ENCODE measurements at places on chromosomes 2 and 18.

DNA sequence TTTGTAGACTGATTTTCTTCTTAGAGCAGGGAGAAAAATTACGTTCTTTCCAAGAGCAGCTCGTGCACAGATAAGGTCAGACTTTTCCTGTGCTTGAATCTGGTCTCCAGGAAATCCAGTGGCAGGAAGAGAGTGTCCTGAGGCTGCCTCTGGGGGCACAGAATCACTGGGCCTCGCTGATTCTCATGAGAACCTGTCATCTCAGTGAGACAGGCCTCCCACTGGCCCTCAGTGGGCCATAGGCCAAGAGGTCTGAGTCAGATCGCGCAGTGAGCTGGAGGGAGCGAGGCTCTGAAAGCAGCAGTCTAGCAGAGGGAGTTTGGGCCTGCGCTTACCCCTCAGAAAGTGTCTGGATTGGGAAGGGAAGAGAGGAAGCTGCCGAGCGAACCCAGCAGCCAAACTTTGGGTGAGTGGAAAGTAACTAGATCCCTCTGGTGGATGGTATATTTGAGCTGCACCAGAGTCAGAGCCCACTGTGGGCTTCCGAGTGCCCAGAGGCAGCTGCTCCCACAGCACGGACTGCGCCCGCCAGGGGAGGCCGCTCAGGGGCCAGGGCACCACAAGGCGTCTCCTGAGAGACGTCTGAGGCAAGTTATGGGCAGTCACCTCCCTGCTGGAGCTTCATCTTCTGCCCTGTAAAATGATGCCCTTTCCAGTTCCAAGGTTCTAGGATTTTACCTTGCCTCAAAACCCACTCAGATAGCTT, 8.2 kb downstream of the GDF7 start:
- no peak for DNase-seq

DNA sequence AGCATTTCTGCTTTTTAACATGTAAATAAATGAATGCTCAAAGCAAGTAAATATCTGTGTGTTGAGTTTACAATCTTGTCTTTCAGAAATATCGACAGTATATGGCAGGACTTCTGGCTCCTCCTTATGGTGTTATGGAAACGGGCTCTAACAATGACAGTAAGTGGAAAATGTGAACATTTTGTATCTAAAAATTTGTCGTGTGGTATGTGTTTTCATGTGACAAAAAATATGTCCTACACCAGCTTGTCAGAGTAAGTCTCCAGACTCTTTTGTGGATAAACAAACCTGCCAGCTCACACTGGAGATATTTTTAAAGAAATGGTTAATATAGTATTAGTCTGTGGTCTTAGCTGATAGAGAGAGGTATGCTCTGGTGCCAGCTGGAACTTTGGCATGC, 157.9 kb upstream of the MAP3K20 start:
- no peak for DNase-seq

DNA sequence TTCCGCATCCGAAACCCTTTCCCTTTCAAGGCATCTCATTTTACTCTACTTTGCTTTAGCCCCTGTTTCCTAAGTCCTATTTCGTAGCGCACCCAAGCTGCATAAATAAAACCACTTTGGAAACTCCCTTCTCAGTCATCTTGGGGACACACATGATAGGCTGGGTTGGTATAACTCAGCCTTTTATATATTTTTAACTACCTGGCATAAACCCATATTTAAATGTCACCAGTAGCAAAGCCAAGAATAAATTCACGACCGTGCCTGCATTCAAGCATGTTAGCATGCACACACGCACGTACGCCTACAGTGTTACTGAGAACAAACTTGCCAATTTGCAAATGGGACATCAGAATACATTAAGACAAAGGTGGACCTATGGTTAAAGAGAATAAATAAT, 564.7 kb upstream of the PIK3C3 start:
- DNase-seq, result no peak

DNA sequence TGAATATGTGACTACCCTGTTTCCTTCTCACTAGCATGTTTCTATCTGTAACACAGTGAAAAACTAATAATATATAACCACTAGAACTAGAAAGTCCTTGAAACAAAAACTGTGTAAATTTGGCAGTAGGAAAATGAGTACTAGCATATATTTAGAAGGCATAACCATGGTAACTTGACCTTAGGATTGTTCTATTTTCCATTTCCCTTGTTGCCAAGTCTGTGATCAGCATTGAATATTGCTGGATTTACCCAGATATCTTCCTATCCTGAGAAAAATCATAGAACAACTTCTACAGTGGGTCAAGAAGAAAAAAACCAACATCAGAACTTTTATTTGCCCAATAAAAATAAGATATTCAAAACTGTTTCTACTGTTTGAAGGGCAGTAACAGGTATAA, 563.9 kb upstream of the NRXN1 start:
- no peak for DNase-seq

GRCh38 chr2:203691149-203691548, 15.3 kb upstream of the CD28 start:
- DNase-seq, result no peak

DNA sequence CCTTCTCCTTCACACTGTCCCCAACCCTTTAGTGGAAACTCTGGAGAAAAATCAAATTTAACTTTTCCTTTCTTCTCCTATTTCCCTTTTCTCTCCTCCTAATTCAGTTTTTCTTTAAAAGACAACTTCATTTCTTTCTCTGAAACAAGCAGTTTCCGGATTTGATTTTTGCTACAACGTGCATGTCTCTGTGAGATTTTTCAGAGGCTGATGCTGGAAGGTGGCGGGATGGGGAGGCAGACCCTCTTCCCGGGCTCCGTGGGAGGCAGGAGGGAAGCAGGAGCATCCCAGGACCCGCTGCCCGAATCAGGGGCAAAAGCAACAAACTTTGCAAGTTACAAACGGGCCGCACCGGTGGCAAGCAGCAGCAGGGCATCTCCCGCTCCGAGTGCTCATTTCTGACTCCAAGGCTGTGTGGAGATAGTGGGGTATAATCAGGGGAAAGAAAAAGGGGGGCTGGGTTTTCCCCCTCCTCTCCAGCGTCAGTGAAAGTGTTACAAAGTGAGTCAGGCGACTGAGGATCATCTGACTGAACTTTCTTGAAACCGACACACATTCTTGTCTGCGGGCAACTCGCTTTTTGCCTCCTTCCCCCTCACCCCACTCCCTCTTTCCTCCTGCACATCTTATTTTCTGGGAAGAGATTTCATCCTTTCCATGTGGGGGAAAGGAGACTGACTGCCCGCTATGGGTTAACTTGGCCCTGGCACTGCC, 6.4 kb downstream of the ZEB2 start:
- no peak for DNase-seq

GRCh38 chr18:457521-458412, 42.7 kb downstream of the COLEC12 start:
- no peak for DNase-seq

DNA sequence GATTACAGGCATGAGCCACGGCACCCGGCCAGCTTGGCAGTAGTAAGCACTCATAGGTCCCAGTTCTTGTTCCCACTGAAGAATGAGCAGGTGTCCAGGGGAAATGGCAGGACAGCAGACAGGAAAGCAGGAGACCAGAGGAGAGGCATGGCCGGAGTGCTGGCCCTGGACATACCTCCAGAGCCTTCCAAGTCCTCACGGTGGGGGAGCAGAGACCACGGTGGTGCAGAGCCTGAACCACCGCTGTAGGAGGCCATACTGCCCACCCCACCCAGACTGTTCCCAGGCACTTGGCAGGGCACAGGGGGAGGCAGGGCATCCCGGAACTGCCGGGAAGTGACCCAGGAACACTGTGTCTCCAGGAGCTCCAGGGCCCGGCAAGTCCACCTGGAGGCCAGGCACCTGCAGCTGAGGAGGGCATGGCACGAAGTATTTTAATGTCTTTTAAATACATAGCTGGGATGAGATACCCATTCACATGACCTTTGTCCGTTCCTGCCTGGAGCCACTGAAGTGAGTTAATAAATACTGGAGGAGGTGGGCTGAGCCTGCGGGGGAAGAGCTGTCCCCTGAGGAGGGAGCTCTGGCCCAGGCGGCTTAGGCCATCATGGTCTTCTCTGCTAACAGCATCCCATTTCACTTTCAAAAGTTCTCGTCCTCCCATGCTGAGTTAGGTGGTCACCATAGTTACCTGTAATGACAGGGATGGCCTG, 49.7 kb upstream of the TFCP2L1 start:
- no peak for DNase-seq

DNA sequence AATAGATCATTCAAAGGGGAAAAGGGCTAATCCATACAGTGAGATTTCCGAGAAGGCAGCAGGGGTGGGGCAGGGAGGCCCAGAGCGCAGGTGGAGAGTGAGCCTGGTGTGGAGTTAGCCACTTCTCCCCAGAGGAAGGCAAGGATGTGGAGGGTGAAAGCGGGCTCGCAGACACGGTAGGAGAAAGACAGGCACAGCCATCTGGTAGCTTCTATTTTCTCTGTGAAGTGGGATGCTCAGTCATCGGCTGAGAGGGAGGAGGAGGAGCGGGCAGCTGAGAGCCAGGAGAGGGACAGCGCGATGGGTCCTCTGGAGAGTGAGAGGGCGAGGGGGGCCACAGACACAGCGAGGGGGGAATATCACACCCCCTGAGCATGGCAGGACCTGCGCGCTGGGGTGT, 153.3 kb upstream of the NDUFV2 start:
- no peak for DNase-seq

- no peak for DNase-seq
These were observed 195.1 kb downstream of the C1D start for GRCh38 chr2:67867735-67868134.

DNA sequence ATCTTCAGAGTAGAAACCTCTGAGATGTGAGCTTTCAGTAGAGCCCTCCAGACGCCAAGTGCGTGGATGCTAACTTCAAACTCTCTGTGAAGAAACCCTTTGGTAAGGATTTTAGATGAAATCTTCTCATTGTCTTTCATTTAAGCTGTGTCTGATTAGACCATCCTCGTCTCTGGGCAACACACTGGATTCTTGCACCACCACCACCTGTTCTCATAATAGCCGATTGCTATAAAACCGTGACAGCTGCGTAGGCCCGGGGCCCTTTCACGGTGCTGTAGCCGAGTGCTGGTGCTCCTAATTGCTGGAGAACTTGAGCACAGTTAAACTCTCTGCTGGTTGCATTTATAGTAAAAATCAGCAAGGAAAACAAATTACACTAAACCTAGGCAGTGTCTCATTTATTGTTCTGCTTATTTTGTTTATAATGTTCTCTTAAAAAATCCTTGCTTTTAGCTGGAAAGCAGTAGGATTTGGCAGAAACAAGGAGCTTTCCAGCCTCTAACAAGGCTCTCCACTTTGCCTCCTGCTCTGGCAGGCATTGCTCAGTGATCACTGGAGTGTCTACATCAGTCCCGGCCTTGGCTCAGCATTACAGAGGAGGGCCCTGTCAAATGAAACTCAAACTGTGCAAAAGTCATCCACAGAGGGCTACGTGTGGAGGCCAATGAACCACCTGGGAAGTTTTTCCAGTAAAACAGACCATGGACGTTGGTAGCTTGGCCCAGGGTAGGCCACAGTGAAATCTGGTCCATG, 40.9 kb upstream of the MBP start:
- DNase-seq, result no peak

- DNase-seq, result no peak
These were observed 100.7 kb upstream of the ID2 start for GRCh38 chr2:8581234-8581561.

GRCh38 chr2:190379249-190379964, 28.7 kb upstream of the MFSD6 start:
- DNase-seq, result no peak

DNA sequence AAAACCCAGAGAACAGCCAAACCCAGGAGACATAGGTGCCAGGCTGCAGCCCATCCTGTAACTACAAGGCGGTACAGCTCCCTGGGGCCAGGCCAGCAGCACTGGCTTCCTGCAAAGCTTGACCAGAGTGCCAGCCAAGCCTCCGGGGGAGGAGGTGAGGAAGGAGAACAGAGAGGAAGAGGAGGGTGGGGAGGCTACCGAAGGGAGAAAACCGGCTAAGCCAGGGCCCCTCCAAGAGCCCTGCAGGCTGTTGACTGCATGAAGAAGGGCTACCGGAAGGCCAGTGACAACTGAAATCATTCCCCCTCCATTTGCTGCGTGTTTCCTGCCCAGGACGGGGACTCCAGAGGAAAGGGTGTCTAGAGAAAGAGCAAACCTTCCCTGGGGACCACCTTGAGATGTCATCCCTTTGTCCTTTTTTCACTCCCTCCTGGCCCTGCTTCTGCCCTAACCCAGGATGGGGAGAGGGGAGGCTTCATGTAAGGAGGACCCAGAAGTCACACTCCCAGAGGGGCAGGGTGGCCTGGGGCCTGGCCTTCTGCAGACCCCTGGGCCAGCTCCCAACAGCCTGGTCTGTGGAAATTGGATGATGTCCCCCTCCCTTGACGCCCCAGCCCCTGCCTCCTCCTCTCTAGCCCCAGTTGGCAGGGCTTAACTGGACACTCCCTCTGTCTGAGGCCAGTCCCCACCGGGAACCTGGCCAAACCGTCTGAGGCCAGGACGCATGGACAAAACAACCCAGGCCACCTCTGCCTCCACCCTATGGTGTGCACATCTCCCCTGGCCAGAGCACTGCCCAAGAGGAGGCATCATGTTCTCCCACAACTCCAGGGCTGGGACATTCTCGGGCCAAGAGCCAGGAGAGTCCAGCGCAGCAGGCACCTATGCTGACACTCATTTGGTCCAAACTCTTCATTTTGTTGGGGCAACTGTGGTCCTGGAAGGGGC, 207.8 kb downstream of the CYP26B1 start:
- DNase-seq, result no peak

DNA sequence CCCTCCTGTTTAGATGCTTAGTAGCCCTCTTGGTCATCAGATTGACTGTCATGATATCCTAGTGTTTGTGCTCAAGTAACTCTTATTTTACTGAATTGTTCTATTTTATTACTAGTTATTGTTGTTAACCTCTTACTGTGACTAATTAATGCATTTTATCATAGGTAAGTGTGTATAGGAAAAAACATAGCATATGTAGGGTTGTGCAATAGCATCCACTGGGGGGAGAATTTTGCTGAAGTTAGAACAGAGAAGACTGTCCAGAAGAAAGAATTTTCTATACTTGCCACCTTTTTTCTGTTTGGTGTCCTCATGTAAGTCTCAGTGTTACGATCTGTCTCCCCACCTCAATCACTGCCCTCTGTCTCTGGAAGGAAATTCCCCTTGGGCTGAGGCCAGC, 177.4 kb downstream of the RPIA start:
- DNase-seq, result no peak

All from T-helper 17 cell (primary cell).